ENCODE measurements at places on chromosomes 6 and 20.

- no peak for DNase-seq
These were observed 9.8 kb downstream of the MMUT start for GRCh38 chr6:49453221-49453620.

- DNase-seq, result no peak
These were observed 10.7 kb downstream of the SLC22A1 start for GRCh38 chr6:160132297-160132637.

DNA sequence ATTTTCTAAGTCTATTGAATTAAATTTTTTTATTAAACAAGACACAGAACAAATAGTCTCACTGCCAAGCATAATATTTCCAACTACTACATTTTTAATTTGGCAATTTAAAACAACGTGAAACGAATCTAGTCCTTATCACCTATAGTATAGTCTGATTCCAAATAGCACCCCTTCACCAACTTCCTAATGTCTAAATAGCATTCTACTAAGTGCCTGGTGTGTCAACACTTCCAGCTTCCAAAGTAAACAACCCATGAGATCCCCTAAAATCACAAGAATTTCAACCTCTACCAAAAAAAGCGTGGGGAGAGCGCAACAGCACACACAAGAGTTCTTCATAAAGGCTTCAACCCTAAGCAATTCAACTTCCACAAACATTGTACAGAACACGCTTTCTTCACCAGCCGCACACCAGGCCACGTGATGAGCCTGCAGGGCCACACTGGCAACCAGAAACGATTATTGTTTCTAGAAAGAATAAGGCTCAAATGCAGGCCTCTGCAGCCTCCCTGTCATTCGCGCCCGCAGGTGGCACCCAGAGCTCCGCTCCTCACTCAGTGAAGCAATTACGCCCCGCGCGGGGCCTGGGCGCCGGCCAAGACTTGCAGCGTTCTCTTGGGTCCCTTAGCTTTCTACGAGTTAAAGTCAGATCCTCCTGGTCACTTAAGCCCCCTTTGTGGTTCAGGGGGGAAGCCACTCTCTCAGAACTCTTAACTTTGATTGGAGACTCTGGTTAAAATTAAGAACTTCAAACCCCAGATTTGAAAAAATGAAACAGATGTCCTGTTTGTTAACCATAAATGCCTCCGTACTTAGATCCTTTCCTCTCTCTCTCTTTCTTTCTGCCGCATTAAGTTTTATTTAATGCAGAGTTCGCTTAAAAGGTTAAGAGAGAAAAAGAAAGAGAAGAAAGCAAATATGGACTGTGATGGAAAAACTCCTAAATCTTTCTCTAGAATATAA is 18.3 kb downstream of the SIM1 start:
- DNase-seq, result no peak

- DNase-seq, result peak; percentile 20
These were observed 48.4 kb downstream of the CPXM1 start for GRCh38 chr20:2751878-2752566.

GRCh38 chr20:61459705-61460104 is 207.6 kb downstream of the CDH4 start:
- DNase-seq, result no peak

DNA sequence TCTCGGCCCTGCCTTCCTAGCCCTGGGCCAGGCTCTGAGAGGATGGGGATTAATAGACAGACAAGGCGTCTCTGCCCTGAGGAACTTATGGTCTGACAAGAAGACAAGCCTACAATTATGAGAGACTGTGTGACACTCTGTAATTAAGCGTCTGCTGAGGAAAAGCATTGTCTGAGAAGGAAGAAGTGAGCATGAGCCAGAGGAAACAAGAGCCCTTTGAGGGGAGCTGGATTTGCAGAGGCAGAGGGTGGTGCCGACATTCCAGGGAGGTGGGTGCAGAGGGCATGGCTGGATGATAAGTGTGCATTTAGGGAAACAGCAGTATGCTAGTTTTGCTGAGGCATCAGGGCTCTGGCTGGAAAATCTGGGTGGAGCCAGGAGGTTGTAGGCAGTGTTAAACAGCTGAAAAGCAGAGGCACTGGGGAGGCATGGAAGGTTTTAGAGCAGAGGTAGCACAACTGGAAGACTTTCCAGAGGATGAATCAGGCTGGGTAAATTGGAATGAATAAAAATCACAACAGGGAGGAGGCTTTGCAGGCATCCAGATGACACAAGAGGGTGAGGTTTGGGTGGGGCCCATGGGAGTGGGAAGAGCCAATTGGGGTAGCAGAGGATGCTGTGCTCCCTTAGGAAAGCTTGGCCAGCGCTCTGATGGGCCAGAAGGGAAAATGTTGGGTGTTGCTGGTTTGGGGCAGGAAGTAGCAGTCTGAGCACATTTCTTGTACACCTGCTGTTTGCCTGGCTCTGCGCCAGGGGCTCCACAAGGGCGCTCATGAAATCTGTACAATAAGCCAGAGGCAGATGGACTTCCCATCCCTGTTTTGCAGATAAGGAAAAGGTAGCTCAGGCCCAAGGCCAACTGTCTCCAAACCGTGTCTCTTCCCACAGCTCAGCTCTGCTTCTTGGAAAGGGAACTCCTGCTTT is 74.0 kb upstream of the MYL9 start:
- DNase-seq, result peak; percentile 74

Measured in NCI-H748 treated with DMSO at 0.1 percent for 48 hours (cell line).